ENCODE measurements at places on chromosomes 3 and 15.

GRCh38 chr3:61035573-61035972 is 215.7 kb downstream of the FHIT start:
- no peak for DNase-seq

DNA sequence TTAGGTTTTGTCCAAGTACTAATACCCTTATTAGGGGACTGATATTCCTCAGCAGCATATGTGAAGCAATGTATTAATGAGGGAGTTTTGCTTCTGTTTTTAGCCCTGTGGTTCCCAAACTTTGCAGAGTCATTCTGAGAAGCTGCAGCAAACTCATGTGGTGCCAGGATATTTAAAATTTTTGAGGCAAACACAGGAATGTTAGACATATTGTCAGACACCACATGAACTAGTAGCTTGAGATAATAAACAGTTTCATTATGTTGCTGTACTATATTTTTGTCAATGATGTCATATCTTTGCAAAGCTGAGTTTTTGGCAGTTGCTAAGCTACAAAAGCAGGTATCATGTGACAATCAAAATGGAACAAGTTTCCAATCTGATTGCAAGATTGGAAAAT is 36.6 kb downstream of the ATP6V1A start:
- DNase-seq = no peak

DNA sequence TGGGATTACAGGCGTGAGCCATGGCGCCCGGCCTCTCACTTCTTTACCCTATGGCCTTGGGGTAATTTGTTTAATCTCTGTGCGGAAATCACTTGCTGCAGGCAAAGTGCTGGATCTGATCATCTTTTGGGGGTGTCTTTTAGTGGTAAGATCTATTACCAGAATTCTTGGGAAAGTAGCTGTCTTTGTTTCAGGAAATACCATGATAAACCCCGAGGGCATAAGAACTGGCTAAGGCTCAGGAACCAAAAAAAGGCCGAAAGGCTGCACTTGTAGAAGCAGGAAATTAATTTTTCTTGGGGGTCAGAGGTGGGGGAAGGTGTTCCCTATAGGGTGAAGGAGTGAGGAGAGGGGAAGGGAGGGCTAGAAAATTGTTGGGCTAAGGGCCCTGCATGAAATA is 22.7 kb upstream of the IGF2BP2 start:
- no peak for DNase-seq

DNA sequence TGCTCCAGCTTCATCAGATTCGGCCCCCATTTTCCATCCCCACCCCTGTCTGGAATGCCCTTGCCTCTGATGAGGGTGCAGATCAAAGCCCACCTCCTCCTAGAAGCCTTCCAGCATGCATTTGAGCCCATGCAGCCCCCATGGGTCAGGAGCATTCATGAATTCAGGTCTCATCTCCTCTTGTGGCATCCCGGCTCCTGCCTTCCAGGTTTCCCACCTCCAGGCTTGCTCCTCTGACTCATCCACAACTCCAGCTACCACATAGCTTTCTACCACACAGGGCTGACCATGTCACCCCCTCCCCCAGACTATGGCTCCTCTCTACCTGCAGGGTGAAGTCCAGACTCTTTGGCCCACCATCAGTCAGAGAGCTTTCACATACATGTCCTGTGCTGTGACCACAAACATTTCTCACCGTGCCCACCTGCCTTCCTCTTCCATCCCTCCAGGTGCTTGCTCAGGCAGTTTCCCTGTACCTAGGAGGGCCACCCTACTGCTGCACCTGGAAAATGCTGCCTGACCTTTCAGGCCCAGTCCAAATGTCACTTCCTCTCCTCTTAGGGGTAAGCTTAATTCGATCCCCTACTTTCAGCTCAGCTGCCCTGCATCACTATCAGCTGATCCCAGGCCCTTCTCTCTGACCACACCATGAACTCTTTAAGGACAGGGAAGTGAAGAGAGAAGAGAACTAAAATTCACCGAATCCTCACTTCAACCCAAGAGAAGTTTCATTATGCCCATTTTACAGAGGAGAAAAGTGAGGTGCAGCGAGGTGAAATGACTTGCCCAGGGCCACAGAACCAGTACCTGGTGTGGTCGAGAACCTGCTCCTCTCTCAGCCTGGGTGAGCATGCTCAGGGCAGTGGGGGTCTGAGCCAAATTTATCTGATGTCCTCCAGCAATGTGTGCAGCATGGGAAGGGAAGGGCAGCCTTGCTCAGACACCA is 13.7 kb upstream of the FGD5 start:
- DNase-seq = no peak

DNA sequence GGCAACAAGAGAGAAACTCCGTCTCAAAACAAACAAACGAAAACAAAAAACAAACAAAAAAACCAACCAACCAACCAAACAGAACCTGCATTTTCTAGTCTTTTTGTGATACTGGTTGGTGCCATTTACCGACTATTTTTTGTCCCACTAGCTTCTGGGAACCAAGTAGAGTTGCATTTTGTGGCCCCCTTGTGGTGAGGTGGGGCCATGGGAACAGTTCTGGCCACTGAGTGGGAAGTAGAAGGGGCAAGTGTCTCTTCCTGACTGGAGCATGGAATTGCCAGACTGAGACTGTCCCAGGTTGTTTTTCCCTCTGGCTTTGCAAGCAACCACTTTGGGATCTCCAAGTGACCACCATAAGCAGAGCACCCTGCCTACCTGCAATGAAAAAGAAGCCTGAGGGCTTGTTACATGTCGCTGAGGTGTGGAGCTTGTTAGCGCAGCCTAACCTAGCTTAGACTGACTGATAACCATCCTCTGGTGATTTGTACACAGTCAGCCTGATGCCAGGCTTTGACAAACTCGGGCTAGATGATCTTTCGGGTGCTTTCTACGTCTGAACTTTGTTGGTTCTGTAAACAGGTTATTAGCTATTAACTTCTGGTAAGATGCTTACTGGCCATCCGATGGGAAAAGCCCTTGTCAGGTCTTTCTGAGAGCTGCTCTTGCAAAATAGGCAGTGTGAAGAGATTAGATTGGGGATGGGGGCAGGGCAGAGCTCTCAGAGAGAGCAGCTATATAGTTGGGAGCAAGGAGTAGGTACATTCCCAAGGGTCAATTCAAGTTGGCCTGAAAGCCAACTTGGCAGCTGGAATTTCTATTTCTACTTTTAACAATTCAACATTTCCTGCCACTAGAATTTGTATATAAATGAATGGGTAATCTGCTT is 172.2 kb downstream of the SSR3 start:
- peak; percentile 23 for DNase-seq

GRCh38 chr15:41952013-41952563 is 20.3 kb downstream of the EHD4 start:
- no peak for DNase-seq

- DNase-seq = no peak
These were observed 34.8 kb upstream of the FILIP1L start for GRCh38 chr3:100149130-100149529.

DNA sequence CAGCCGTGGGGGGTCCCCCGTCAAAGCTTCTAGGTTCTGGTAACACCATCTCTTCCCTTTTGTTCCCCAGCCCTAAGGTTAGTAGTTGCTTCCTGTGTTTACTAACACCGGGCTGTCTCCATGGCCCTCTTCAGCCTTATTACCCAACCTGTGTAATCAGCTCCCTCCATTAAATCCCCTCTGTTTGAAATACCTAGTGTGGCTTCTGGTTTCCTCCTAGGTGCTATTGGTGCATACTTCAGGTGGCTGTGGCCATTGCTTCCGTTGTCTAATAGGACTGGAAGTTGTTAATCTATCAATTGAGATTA is 35.3 kb downstream of the MOBP start:
- DNase-seq = no peak

DNA sequence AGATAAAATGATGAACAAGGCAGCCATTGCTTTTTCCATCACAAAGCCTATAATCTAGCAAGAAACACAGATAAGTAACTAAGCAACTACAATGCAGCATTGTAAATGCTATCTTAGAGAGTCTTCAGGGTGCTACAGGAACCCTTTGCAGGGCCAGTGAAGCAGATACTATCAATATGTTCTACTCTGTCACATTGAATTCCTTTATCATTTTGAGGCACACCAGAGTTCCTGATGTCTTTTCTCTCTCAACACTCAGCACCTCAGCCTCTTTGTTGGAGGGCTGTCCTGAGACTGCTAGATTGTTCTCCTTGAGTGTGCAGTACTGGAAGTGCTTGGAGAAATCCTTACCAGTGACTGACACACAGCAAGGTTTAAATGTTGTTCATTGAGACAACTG is 107.4 kb upstream of the MRPL3 start:
- no peak for DNase-seq

DNA sequence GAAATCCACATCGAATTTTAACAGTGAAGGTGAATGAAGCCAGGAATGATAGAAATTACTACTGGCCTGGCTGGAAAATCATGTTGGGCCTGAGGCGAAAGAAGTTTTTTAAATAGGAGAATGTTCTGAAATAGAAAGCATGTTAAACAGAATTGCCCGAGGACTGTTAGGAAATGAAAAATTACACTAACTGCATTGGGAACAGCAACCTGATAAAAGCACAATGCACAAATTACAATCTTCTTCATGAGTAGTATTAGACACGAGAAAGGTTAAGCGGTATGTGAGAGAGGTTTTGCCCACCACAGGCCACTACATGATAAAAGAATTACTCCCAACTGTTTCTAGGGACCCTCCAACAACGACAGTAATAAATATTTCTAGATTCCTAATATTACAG is 18.9 kb downstream of the GBE1 start:
- DNase-seq = no peak

GRCh38 chr15:63189941-63190768 is 749 bp downstream of the RAB8B start:
- no peak for DNase-seq

- no peak for DNase-seq
These were observed 76.4 kb downstream of the ZPLD1 start for GRCh38 chr3:102511168-102511567.

- DNase-seq = peak; percentile 26
These were observed 1.7 kb upstream of the LINGO1 start for GRCh38 chr15:77634266-77634962.

DNA sequence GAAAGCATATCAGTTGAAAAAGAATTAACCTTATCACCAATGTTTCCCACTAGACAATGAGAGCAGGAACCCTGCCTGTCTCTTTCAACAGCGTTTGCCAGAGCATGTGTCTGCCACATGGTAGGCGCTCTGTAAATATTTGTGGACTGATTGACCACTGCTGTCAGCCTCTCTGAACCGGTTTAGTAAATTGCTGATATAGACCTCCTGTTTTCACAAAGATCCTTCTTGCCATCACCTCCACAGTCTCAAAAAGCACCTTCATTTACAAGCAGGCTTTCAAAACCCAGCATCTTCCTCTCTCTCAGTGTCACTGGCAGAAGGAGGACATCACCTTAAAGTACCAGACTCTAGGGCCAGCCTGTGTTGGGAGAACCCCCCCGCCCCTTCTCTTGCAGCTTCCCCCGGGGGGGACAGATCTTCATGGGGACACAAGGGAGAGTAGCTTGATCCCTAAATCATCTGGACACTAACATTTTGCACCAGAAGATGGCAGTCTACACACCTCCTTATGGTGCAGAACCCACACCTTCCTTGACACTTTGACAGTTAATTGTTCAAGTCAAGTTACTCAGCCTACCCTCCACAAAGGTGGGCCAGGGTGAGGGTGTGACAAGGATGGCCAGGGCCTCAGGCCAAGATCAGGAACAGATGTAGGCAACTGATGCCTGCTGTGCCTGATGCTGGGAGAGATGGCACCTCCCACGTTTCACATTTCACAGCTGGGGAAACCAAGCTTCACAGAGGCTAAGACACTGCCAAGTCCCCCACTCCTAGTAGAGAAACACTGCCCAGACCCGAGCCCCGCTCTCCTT is 37.8 kb upstream of the USP3 start:
- DNase-seq = peak; percentile 74

- DNase-seq = peak; percentile 15
These were observed 55.8 kb upstream of the FAM98B start for GRCh38 chr15:38398134-38398533.

DNA sequence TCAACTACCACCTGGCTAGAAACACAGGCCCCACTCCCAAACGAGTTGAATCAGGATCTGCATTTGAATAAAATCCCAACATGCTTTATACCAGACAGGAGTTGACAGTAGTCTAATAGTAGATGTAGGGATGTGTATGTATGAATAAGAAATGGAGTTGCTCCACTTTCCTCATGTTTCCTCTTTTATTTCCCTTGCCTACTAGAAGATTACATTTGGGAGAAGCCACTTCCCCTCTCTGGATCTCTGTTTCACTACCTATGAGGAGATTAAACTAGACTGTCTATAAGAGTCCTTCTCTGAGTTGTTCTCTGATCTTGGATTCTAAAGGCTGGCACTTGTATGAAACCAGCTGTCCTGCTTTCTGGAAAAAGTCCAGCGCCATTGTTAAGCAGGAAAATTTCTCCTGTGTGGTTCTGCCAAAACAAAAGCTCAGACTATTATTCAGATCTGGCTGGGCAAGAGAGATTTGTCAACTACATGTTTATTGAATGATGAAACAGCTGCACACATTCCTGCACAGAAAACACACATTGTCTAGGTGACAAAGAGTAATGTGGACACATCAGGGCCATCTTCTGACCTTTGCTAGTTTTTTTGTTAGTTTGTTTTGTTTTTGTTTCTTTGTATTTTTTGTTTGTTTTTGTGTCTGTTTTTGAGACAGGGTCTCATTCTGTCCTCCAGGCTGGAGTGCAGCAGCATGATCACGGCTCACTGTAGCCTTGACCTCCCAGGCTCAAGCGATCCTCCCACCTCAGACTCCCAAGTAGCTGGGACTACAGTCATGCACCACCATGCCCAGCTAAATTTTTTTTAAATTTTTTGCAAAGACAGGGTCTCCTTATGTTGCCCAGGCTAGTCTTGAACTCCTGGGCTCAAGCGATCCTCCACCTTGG is 29.9 kb downstream of the ACP3 start:
- no peak for DNase-seq

DNA sequence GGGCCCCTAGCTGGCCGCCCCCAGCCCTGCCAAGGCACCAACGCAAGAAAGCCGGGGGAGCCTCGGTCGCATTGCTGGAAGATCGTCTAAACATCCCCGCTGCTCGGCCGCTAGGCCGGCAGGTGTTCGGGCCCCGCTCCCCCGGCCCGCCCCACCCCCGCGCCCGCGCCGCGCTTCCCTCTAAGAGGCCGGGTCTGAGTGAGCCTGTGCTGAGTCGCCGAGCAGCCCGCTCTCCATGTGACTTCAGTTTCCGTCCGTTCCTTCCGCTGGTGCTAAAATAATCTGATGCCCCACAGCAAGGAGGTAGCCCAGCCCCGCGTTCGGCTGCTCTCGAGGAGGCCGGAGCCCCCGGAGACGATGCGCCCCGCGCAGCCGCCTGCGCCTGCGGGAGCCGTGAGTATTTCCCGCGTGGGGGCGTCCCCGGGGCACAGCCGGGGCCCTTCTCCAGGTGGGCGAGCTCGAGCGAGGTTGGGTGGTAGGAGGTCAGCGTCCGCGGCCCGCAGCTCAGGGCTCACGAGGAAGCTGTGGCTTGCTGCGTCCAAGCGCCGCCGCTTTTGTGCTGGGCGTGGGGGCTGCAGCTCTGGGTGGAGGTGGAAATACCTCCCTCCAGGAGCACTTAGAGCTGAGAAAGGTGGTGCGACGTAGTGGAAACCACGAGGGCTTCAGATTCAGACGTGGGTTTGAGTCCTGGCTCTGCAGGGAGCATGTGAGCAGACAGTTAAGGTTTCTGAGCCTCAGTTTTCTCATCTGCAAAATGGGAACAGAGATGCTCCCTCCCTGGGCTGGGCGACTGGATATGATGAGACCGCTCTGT is at the start of gene NRROS:
NRROS (plus strand) TSS at position 212 of the 814 bp plus-strand sequence. CDS start 14,846 bp downstream, outside the sequence.
- DNase-seq = no peak

Data from HCT116 (cell line).